ENCODE measurements at places on chromosomes 6 and 20.

GRCh38 chr20:3158968-3159431 lies 665 bp downstream of the FASTKD5 start:
- no peak for DNase-seq

- DNase-seq: no peak
Observed at GRCh38 chr6:133699741-133700385, 189.1 kb upstream of the TCF21 start.

GRCh38 chr20:49136817-49137571 lies 51.1 kb downstream of the STAU1 start:
- DNase-seq: no peak

DNA sequence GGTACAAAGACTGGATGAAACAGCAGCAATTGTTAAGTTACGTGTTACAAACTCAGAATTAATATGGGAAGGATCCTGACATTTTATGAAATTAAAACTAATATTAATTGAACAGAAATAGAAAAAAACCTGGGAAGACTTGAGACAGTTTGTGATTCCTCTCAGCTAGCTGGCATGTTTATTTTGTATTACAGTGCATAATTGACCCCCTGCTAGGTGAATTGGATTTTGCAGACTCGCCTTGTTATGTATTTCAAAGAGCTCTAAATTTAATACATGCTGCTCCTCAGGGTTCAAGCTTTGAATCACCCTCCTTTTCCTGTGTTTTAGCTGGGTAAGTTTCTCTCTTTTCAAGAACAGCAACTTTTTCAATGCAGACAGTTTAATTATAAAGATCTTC lies 339.4 kb downstream of the PLCB1 start:
- no peak for DNase-seq

- no peak for DNase-seq
Observed at GRCh38 chr6:156691018-156691417, 86.2 kb upstream of the ARID1B start.

Measured in NCI-H526 (cell line).